Muscle of leg (tissue), 16 donors: ENCODE measurements at places on chromosomes 3 and 15. TPM values are rescaled to one million over a fixed set of nuclear protein-coding genes. Genes with fewer than 3 reads are reported as not detected.

GRCh38 chr15:77042955-77043920 lies 27.7 kb downstream of the TSPAN3 start:
- no peak for DNase-seq

The MOBP gene
- total RNA-seq = not detected

- DNase-seq = no peak
Measured at GRCh38 chr3:72520690-72521308, 327.4 kb downstream of the SHQ1 start.

The DAZL gene
- total RNA-seq = not detected

GRCh38 chr3:64417816-64418215 lies 192.6 kb upstream of the PRICKLE2 start:
- no peak for DNase-seq

GRCh38 chr3:16437640-16438039 lies 75.9 kb downstream of the RFTN1 start:
- no peak for DNase-seq

The GOLGA6L4 gene
- total RNA-seq = 0.66 TPM

The HGD gene
- 0.09 TPM for total RNA-seq

DNA sequence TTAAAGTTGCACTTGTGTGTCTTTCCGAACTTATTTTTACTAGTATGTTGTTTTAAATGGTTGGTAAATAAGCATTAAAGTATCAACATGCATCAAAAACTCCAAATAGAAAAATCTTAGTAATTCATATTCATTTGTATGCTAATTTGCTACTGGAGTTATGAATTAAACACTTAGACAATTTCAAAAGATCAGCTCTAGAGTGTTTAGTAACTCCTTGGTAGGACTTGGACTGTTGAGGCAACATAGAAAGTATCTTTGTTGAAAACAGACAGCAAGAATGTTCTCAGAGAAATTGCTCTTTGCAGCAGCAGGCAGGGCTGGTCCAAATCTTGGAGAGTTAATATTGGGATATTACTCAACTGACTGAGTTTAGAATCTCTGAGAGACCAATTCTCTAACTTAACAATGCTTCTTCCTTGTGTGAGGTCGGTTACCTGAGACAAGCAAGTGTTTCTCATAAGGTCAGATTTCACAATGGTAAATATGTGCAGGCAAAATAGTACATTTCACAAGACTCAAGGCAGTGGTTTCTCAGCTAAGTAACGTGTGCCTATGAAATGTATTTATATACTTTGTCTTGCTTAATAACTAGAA lies 147.8 kb upstream of the IL12A start:
- no peak for DNase-seq

GRCh38 chr15:64981812-64982431 lies 7.8 kb downstream of the SPG21 start:
- DNase-seq = no peak

The WDR93 gene
- 0.04 TPM for total RNA-seq

GRCh38 chr3:15303728-15304127 lies 28.7 kb downstream of the SH3BP5 start:
- DNase-seq = no peak

The SATB1 gene
- 29.0 TPM for total RNA-seq

DNA sequence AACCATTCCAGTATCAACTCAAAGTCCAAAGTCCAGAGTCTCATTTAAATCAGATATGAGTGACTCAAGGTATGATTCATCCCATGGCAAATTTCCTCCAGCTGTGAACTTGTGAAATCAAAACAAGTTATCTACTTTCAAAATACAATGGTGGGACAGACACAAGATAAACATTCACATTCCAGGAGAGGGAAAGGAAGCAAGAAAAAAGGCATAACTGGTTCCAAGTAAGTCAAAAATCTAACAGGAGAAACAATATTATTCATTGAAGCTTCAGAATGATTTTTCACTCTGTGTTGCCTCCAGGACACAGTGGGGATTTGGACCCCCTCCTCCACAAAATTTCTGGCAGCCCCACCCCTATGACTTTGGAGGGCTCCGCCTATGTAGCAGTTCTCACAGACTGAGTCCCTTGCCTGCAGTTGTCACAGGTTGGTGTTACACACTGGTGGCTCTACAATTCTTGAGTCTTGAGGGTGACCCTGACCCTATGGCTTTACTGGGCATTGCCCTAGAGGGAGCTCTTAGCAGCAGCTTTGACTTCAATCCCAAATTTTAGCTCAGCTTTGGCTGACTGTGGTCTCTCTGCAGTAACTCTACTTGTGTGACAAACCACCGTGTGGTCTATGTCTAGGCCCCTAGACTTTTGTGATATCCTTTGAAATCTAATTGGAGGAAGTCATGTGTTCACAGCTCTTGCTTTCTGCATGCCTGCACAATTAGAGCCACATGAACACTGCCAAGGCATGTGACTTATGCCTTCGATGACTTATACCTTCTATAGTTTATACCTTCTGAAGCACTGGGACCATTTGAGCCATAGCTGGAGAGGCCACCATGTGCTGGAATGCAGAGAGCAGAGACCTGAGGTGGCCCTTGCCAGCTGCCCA lies 644.2 kb downstream of the GRM7 start:
- DNase-seq = no peak

The LRRIQ4 gene
- total RNA-seq = 0.09 TPM
